ENCODE measurements at places on chromosomes 12 and 14.

DNA sequence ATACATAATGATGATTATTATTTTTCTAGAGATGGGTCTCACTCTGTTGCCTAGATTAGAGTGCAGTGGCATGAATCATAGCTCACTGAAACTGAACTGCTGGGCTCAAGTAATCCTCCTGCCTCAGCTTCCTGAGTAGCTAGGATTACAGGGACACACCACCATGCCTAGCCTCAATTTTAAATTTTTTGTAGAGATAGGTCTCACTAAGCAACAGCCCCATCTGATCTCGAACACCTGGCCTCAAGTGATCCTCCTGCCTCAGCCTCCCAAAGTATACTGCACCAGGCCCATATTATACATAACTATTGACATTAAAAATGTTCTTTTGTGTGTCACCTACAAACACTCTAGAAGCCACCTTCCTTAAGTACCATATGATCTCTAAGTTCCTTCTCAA is 3.4 kb downstream of the TXNRD1 start:
- no peak for DNase-seq

DNA sequence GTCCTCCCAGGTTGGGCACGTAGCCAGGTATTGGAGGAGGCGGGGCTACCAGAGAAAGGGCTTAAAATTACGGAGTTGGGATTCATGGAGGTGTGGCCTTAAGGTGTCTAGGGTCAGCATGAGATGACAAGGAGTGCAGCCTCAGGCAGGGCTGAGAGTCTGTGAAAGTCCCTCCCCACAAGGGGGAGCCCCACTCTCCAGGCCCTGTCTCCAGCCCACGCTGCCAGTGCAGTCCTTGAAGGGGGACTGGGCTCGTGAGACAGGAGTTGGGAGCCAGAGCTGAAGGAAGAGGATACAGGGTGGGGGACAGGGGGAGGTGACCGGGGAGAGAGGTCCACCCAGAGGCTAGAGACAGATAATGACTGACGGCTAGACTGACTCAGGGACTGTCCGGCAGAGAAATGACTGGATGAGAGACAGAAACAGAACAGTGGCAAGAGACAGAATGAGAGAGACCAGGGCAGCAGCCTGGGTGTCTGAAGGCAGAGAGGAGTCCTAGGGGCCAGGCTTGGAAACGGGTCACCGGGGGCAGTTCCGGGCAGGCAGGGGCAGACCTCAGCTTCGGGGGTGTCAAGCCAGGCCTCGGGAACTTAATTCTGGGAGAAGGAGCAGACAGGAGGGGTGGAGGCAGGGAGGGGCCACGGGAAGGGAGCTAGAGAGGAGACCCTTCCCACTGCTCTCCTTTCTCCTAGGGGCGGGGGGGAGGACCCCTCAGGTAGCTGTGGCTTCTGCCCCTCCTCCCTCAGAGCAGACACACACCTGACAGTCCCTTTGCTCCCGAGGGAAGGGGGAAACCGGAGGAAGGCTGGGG is 970 bp downstream of the CDH24 start:
- no peak for DNase-seq

GRCh38 chr12:67356380-67356774 is 87.2 kb downstream of the CAND1 start:
- DNase-seq = no peak

DNA sequence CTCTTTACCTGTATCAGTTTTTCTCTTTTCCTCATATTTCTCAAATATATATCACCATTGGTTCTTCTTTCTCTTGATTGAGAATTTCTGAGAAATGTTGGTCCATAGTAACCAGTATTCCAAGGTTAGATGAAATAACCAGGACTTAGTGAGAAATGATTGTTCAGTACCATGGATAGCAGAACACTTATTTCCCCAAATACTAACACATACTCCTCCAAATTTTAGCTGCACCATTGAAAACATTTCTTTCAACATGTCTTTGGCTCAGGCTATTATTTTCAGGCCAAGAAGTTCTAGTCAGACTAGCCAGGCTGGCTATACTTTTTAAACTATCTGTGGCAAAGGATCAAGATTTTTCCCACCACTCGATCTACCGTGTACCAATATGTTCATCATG is 113.3 kb downstream of the PTPRO start:
- no peak for DNase-seq

- peak; percentile 76 for DNase-seq
Measured at GRCh38 chr12:51911788-51912711, 4.7 kb downstream of the ACVRL1 start.

DNA sequence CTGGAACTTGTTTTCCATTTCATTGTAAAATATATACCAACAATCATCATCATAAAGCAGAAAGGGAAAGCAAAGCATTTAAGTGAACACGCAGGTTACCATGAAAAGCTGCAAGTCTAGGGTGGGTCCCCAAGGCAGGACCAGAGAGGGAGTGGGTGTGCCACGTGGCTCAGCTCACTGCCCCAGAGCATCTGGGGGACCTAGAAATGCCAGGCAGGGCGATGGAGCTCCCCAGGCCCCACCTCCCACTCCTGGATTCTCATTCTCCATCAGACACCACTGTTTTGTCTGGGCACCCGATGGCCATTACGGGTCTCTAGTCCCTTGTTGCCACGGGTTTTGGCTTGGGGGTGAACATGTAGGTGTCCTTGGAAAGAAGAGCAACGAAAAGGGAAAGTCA is 34.7 kb downstream of the BCL11B start:
- DNase-seq = no peak
